Stimulated activated CD4-positive, alpha-beta T cell treated with anti-CD3 and anti-CD28 coated beads, Interleukin-1b, Interleukin-23, amount 100 ng/mL, for 1 hour (primary cell): ENCODE measurements at places on chromosomes 4 and X.
A peak's percentile ranks its signal among the peaks of the same experiment; 100 is the strongest.

DNA sequence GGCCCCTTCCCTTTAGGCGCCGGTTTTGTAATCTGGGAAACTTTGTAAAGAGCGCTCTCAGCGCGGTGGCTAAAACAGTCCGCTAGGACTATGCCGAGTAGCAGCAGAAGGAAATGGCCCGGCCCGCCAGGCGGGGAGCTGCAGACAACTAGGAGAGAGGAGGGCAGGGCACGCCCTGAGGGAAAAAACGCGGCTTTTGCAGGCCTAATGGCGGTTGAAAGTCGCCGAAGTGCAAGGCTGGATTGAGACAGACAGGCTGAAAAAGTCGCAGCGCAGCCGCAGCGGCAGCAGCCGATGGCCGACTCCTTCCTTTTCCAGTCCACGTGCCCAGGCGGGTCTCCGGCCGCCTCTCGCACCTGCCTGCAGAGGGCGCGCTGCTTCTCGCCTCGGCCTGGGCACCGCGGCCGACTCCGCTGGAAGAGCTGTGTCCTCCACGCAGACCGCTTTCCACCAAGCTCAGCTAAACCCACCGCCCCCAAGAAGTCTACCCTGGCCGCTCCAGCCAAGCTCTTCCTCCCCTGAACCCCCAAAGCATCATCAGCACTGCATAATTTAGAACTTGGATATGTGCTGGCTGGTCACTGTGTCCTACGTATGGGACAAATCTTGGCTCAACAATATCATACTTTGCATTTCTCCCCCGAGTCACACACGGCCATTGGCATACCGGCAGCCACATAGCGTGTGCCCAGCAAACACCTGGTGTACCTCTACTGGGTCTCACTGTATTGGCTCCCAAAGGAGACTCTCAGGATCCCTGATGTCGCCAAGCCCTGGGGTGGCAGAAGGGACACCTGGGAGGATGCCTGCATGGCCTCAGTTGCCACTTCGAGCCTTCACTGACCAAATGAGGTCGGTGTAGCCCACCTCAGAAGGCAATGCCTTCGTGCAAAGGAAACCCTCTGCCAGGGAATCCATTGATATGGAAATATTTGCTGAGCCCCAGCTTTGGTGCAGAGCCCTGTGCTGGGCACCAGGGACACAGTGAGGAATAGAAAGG lies 14.5 kb downstream of the SLC25A5 start:
- peak; percentile 42 for DNase-seq

GRCh38 chr4:39609454-39609931 lies 29.2 kb downstream of the SMIM14 start:
- no peak for DNase-seq

- no peak for DNase-seq
These were observed 102.3 kb upstream of the MTM1 start for GRCh38 chrX:150465881-150466775.

DNA sequence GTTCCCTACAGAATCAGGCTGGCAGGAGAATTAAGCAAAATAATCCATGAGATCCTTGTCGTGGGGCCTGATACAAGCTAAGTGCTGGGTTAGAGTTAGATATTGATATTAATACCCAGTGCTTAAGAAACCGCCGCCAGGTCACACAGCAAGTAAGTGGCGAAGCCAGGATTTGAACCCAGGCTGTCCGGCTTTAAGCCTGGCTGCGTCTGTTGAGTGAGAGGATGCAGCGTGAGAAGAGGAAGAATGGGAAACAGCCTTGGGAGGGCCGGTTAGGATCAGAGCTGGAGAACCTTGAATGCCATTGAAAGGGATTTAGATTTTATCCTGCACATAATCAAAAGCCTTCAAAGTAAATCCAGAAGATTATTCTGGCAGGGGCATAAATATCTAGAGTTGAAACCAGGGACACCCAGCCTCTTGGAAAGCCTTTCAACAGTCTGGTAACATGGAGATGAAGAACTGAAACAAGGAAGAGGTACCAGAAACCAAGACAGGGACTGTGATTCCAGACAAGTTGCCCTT lies 64.8 kb upstream of the HELT start:
- DNase-seq = no peak

- DNase-seq = peak; percentile 17
These were observed 63.0 kb downstream of the ZNF732 start for GRCh38 chr4:242121-242848.

GRCh38 chrX:54540289-54540688 lies 10.3 kb downstream of the GNL3L start:
- no peak for DNase-seq

DNA sequence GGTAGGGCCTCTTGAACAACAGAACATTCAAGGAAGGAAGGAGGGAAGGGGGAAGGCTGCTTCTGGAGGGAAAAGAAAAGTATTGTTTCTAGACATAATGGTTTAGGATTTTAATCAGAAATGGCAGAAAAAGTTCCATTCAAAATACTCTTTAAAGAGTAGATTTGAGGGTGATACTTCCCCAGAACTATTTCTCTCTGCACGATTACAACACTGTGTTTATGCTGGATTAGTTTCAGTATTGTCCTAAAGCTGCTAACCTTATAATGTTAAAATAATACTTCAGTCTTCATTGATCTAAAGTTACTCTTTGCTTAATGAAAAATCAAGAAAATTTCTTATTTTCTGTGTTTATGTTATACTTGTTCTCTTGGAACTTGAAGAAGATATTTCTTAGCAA lies 1026.3 kb upstream of the PABPC4L start:
- no peak for DNase-seq

DNA sequence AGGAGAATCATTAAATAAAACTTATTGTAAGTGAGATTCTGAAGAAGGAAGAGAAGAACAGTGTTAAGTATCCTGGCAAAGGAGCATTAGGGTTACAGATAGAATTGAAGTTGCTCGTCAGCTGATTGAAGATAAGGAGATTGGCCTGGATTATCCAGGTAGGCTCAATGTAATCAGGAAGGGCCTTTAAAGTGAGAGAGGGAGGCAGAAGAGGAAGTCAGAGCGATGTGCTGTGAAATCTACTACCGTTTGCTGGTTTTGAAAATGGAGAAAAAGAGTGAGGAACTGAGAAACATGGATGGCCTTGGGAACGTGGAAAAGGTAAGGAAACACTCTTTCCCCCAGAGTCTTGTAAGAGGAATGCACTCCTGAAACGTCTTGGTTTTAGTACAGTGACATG lies 245.7 kb downstream of the ANTXR2 start:
- DNase-seq = no peak

- DNase-seq = no peak
These were observed 20.5 kb upstream of the CD40LG start for GRCh38 chrX:136627409-136627808.

DNA sequence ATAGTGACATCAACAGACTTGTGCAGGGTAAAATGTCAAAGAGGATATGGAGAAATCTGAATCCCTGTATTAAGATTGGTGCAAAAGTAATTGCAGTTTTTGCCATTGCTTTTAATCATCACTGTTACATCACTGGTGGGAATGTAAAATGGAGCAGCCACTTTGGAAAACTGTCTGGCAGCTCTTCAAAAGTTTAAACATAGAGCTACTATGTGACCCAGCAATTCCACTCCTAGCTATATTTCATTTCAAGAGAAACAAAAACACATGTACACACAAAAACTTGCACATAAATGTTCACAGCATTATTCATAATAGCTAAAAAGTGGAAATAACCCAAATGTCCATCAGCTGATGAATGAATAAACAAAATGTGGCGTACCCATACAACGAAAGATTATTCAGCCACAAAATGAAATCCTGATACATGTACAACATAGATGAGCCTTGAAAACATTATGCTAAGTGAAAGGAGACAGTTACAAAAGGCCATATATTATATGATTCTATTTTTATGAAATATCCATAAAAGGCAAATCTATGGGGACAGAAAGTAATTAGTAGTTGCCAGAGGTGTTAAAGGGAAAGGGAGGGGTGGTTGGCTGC lies 106.4 kb downstream of the AMELX start:
- DNase-seq = no peak

- no peak for DNase-seq
These were observed 28.9 kb upstream of the HMX1 start for GRCh38 chr4:8900588-8900987.

DNA sequence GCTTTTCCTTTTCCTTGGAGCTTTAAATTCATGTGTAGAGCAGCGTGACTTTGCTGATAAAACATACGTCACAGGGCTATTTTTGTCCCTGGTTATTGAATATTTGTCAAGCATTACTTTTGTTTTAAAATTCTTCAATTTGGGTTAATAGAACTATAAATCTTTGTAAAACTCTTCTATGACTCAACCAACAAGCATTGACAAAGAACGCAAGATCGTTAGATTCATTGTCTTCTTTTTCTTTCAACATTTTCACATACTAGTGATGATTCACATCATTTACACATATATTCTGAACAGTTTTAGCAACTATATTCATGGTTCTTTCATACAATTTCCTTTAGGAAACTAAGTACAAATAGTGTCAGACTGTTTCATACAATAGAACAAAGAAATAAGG lies 72.0 kb upstream of the GPM6A start:
- no peak for DNase-seq

DNA sequence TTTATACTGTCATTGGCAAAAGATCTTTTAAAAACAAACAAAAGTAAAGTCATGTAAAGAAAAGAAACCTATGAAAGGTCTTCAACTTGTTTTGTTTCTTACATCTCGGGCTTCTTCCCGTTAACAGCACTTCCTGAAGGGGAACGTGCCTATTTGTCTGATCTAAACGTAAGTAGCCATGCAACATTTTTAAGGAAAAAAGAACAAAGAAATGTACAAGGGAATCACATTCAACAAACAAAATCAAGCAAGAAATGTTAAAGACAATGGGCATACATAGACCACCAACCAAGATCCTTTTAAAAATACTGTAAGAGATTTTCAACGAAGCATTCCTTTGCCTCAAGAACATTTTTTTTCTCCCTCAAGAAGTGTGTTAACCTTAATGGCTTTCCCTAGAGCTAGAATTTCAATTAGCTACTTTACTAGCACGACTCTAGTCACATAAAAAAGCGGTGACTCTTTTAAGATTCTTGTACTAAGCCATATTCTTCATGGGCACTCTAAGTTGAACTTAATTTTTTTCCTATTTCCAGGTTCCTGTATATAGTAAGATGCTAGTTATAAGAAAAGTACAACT lies 112.0 kb upstream of the TTC29 start:
- DNase-seq = no peak

DNA sequence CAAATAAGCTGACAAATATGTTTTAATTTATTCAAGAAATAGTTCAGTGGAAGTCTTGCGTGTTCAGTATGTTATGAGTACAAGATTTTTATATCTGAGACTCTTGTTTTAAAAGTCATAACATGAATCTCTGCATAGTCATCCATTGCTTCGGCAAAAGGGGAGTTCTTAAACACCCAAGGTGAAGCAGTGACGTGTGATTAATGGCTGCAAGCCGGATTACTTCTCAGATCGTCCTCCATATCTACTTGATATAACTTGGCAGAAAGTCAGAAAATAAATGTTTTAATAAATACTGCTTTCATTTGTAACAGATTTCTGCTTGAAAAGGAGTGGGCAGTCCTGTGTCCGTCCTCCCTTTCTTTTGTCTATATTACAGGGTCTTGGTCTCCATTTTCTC lies 64.6 kb upstream of the IL15 start:
- no peak for DNase-seq

DNA sequence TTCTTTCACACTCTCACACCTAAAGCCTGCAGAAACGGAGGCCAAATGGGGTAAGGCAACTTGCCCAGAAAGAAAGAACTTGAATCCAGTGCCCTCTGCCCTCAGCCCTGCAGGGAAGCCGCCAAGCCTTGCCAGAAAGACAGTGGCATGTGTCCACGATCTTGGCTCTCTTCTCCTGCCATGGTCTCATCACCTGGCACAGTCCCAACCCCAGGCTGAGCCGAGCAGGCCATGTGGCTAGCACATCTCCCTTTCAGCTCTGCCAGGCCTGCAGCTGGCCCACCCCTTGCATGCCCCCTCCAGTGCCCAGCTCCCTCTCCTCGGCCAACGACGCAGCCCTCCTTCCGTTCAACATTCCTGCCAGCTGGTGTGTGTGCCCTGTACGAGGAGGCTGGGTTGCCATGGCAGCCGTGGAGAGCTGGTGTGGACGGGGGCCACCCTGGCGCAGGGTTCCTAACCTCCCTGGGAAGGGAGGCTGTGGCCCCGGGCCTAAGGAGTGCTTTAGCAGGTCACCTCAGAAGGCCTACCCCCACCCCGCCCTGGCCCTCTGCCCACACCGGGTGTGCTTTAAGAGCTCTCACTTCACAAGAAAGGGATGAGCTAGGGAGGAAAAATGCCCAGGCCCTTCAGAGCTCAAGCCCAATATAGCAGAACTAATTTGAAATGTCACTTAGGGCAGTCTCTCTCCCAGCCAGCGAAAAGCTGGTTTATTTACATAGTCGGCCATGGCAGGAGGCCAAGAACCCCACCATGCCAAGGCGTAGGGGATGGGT lies 73.0 kb upstream of the PJA1 start:
- DNase-seq = no peak

- DNase-seq = no peak
These were observed 13.8 kb downstream of the GPM6B start for GRCh38 chrX:13803116-13803515.

GRCh38 chrX:148363471-148364235 lies 136.8 kb upstream of the AFF2 start:
- no peak for DNase-seq

DNA sequence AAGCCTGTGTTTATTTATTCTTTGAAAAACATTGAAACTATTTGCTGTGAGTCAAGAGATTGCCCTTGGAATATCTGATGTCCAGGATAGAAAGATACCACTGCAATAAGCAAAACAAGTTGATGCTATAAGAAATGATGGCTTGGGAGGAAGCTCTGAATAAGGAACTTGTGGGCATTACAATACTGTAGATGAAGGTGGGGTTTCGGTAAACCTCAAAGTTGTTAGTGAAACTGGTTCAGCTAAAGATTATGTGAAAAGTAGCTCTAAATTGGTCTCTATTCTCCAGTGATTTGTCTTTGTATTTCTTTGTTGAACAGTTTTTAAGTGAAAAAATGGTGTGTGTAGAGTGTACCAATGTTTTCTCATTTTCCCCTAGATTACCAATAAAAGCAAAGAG lies 128.7 kb downstream of the AKAP4 start:
- no peak for DNase-seq

DNA sequence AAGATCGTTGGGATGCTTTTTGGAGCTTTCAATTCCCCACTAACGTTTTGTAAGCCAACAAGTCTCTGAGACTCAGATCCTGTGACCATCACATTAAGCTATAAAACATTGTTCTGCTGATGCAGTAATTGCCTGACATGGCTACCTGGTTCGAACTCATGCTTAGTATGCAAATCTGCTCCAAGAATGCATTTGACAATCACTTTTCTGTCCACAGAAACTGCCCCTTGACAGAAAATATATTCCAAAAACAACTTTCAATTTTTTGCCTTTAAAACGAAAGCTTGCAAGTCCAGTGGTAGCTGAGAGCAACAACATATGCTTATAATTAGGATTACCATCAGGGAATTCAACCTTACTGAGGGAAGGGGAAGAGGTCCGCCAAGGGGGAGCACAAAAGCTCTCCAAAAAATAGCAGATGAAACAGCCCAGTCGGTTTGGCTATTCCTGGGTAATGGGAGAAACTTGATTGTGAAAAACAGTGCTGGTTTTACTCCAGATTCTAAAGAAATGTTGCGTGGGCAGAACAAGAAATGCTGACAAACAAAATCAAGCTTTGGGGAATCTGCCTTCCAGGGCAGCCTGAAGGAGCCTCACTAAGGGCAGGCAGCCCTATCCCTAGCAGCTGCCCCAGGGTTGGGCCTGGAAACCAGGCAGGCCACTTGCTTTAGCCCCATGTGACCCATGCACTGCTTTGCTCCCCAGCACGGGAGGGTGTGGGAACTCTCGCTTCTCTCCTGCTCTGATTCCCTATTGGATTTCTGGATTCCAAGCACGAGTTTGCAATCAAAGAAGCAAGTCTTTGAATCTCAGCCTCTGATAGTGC lies 160.7 kb upstream of the LDB2 start:
- DNase-seq = no peak
